Fibroblast of upper back skin (primary cell): ENCODE measurements at places on chromosomes 13 and 19.

GRCh38 chr13:104979281-104980030 lies 1556.0 kb downstream of the EFNB2 start:
- DNase-seq: no peak

DNA sequence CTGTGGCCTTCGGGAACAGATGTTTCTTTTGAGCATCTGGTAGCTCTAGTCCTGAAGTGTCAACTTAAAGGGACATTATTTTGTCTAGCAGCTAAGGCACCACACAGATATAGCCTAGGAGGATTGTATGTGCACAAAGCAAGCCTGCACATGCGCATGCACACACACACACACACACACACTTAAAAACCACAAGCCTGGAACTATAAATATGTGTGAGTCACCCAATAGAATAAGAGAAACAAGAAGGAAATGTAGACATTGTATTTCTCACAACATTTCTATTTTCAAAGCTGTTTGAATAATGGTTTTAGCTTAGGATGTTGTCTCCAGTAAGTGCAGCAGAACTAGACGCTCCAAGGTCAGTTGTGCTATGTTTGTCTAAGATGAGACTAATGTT lies 516.5 kb downstream of the SUCLA2 start:
- DNase-seq: peak; percentile 89

DNA sequence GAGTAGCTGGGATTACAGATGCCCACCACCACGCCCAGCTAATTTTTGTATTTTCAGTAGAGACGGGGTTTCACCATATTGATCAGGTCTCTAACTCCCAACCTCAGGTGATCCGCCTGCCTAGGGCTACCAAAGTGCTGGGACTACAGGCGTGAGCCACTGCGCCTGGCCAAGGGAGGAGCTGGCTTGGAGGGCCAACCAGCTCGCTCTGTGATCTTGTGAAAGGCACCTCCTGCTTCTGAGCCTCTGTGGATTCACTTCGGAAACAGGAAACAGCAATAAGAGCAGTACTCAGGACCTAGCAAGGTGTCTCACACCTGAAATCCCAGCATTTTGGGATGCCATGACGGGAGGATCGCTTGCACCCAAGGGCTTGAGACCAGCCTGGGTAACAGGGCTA lies 2.0 kb upstream of the ELL start:
- DNase-seq: no peak

GRCh38 chr19:12715929-12716328 lies 7.8 kb downstream of the TNPO2 start:
- no peak for DNase-seq

GRCh38 chr19:40445780-40446262 lies 1.7 kb upstream of the SERTAD3 start:
- no peak for DNase-seq

GRCh38 chr13:110920038-110920437 lies 5.2 kb upstream of the ANKRD10 start:
- DNase-seq: no peak

DNA sequence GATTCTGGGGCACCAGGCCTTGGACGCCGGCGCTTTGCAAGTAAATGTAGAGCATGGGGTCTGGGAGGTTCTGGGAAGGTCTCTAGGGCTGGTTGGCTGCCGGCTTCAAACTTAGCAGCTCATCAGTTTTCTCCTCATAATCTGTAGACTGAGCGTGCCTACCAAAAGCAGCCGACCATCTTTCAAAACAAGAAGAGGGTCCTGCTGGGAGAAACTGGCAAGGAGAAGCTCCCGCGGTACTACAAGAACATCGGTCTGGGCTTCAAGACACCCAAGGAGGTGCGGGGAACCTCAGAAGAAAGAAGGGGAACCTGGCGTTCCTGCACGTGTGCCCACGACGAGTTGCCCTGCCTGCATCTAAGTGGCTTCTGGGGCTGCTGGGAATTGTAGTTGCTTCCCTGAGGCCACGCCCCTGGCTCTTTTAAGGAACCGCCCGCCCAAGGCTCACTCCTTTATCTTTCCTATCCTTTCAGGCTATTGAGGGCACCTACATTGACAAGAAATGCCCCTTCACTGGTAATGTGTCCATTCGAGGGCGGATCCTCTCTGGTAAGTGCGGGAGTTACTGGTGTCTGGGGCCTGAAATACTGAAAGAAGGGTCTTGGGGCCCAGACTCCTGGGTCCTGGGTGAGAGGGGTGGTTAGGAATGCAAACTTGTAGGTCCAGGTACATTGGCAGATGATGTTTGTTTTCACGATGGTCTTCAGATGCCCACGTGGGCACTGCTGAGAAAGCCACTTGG lies 984 bp downstream of the RPS11 start:
- DNase-seq: peak; percentile 49

DNA sequence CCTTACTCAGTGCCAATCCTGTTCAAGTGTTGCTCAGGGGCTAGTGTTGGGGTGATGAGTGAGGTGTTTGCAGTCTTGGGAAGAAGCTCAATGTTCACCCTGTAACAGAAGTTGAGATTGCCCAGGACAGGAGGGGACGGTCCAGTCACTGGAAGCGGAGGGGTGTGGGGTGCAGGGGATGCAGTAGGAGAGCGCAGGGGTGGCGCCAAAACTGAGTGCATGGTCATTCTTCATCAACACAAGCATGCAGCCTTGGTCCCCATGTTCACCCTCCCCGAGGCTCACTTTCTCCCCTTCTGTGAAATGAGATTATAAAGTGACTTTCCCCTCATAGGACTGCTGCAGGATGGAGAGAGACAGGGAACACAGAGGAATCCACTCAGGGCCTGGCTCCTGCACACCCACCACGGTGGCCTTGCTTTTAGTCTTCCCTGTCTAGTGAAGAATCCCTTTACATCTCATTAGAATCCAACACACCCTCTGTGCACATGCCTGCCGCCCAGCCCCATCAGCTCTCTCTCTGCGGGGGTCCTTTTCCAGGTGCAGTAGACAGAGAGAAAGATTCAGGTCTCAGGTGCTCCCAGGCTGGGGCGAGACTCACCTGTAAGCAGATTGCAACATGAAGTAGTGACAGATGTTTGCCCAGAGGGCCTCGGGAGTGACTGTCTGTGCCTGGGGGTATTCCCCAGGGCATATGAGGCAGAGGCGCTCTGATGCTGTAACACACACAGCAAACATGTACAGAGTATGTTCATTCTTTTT lies 93.2 kb downstream of the TSHZ3 start:
- DNase-seq: no peak

- peak; percentile 27 for DNase-seq
These were observed 124.9 kb downstream of the CYSLTR2 start for GRCh38 chr13:48778610-48779009.

GRCh38 chr19:6543866-6544347 lies 13.1 kb downstream of the TNFSF9 start:
- DNase-seq: no peak

GRCh38 chr13:91347996-91348905 lies 764 bp downstream of the MIR17HG start:
- no peak for DNase-seq

GRCh38 chr19:38788478-38789243 lies at the start of gene LGALS7B:
LGALS7B (plus strand) TSS chr19:38789200; CDS start chr19:38789227, 27 bp downstream.
- no peak for DNase-seq

DNA sequence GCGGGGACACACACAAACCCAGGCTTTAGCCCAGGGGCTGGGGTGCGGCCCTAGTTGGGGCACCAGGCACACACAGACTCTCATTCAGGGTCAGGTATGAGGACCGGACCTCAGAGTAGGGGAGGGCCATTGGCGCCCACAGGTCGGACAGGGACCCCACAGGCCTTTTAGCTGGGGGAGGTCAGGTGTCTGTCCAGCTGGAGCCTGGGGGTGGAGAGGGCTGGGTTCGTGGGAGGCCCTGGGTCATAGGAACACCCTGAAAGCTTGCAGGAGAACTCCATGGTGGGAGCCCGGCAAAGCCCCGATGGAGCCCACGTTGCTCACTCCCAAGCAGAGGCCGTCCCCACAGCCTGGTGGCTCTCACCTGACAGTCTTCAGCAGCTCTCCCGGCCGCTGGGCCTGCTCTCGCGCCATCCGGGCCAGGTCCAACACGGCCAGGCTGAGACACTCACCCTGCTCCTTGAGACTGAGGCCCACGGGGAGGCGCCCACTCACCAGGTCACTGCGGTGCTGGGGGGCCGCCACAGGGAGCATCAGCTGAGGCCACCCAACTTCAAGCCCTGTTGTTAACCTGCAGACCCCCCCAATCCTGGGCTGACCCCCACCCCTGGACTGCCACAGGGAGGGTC lies 5.0 kb downstream of the JAK3 start:
- DNase-seq: no peak

DNA sequence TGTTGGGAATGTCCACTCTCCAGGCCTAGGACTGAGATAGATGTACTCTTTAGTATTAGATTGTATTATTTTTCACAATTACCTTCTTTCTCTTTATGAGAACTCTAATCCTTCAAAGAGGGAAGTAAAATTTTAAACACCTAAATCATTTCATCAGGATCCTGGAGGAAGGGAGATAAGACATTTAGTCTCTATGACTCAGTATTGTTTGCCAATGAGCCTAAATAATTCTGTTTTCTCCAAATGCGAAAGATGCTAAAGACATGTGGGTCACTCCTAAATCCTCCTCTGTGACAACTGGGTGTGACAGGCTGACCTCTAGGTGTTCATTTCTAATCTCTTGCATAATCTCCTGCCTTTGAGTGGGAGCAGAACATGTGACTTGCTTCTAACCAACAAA lies 1736.6 kb upstream of the MIR17HG start:
- no peak for DNase-seq

GRCh38 chr19:54077334-54077733 lies 3.8 kb downstream of the TARM1 start:
- no peak for DNase-seq

DNA sequence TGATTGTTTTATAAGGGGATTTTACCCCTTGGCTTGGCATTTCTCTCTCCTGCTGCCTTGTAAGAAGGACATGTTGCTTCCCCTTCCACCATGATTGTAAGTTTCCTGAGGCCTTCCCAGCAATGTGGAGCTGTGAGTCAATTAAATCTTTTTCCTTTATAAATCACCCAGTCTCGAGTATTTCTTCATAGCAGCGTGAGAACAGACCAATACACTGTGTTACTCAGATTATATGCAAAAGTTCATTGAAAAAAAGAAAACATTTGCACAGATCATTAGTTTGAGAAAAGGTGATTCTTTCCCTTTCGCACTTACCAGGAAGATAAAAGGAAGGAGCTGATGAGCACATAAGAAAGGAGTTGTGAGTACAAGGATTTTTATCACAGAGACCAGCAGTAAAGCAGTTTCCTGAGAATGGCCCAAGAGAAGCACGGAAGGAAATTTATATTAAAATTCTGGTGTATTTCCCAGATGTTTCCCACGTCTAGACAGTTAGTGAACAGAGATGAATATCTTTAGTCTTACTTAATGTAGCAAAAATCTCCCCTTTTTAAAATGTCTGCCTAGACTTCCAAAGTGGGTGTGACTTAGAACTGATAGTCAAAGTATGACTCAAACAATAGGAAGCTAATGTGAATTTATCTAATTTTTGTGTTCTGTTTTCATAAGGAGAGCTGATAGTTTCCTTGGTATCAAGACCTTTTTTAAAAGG lies 431.8 kb upstream of the SGCG start:
- peak; percentile 48 for DNase-seq

DNA sequence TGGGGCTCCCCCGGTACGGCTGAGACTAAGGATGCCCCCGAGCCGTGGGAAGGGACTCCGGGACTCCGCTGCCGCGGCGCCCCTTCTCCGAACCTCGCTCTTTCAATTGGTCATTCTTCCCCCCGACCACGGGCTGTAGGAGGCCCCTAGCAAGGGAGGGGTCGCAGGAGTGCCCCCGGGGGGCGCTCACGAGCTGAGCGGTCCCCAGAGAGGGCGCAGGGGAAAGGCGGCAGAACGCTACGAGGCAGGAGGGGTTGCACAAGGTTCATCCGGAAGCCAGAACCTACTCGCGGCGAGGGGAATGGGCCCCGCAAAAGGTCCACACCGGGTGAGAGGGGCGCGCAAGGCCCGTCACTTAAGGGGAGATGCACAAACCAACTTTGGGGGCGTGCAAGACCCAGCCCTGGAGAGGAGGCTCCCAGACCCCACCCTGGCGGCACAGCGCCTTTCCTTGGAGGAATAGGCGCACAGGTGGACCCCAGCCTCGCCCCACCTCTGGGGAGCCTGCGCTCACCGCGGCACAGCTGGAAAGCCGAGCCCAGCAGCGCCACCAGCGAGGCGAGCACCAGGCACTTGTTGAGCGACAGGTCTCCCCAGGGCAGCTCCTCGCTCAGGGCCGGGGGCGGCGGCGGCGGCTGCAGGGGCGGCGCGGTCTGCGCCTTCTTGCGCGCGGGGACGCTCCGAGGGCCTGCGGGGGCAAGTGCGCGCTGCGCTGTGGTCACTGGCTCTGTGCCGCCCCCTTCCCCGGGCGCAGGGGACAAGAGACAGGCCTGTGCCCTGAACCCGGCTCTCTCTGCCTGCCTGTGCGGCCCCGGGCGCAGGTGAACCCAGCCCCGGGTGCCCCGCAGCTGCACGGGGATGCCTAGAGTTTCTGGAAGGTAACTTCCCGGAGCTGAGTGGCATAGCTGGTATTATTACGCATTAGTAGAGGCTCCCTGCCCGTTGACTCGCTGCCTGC lies 2.8 kb downstream of the JSRP1 start:
- DNase-seq: no peak

GRCh38 chr13:104872153-104872552 lies 1663.3 kb downstream of the EFNB2 start:
- no peak for DNase-seq

GRCh38 chr13:93244918-93245280 lies 18.3 kb downstream of the GPC6 start:
- peak; percentile 61 for DNase-seq

DNA sequence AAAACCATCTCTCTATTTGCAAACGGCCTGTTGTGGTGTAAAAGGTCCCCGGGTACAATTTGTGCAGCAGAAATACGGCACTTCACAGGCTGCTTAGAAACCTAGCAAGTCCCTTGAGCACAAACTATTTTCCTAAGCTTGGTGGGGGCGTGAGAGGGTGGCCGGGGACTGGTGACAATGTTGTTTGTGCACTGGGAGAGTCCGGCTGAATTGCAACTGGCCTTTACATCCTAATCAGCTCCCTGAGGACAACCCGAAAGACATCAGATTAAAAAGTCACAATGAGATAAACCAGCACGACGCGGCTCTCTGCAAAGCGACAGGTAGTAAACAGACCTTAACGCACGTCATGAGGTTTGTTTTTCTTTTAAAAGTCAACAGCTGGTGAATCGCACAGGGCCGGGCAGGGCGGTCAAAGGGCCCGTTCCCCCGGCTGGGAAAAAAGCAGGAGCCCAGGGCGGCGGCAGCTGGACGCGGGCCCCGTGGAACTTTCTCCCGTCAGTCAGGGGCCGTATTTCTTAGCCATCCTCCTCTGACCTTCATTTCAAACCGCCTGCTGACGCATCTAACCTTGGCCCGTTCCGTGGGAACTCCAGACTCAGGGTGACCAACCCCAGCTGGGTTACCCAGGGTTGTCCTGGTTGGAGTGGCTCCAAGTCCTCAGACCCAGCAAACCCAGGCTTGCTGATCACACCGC lies 112.3 kb downstream of the GADD45B start:
- no peak for DNase-seq
